Endothelial cell (in vitro differentiated cells): ENCODE measurements at places on chromosomes 5 and 9.

DNA sequence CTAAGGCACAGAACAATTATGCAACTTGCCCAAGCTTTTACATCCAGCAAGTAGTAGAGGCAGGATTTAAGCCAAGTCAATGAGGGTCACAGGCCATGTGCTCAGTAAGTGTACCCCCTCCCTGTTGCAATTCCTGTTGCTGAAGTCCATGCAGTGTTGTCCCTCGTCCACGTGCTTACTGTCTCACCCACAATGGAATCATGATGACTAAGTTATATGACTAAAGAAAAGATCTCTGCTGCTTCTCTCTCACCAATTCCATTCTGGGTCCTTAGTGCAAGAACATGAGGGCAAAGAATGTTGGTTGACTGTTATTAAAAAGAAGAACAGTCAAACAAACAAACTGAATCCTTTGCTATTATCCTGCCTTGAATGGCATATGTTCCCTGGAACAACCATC, 233.6 kb upstream of the SLC24A2 start:
- DNase-seq, result no peak

GRCh38 chr9:131087354-131087893, 8.9 kb upstream of the AIF1L start:
- DNase-seq, result no peak

GRCh38 chr5:141402553-141403243, at the start of gene PCDHGA9:
Gene PCDHGA9, plus strand, starts transcription at chr5:141402778. Its CDS starts 175 bp downstream, at chr5:141402953.
- no peak for DNase-seq

- DNase-seq, result no peak
Observed at GRCh38 chr5:6833406-6833805, 120.2 kb downstream of the TENT4A start.

- DNase-seq, result no peak
Observed at GRCh38 chr5:139226131-139226530, 28.0 kb upstream of the SIL1 start.

DNA sequence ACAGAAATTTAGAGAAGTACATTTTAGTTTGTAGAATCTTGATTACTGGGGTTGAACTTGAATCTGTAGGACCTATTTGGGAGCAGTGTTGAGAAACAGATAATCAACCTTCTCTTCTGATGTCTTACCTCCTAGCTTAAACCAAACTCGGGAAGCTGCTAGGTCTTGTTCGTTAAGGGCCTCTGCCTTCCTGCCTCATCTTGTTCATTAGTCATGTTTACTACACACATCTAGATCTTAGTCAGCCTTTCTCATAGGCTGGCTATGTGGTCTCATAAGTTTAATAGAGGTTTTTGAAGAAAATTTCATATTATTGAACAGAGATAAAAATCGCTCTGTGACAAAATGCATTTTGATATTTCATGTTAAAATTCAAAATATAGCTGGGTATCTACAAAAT, 331.0 kb upstream of the EDIL3 start:
- no peak for DNase-seq

GRCh38 chr5:38527475-38527874, 29.0 kb downstream of the LIFR start:
- DNase-seq, result no peak

DNA sequence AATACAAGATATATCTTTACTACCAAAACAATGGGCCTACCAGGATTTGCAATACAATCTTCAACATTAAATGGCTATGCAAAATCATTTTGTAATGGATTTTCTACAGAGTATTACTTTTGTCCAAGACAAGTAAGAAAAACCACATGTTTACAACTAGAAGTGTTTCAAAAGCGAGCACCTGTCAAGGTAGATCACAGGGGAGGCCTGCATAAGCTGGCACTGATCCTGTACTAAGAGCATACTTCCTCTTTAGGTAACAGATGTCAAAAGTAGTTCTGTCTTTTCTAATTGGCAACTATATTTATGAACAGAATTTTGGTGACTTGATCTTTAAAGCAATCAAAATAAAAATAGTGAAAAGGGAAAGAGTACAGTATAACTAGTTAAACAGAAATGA, 249.0 kb downstream of the MLLT3 start:
- DNase-seq, result no peak

GRCh38 chr5:56301069-56301468, 67.9 kb upstream of the ANKRD55 start:
- no peak for DNase-seq

GRCh38 chr5:98492258-98492657, 281.2 kb upstream of the RGMB start:
- no peak for DNase-seq

- DNase-seq, result peak; percentile 45
Observed at GRCh38 chr9:35903049-35903448, 3.0 kb upstream of the HRCT1 start.

GRCh38 chr5:1831677-1832313, 30.6 kb downstream of the NDUFS6 start:
- DNase-seq, result no peak

DNA sequence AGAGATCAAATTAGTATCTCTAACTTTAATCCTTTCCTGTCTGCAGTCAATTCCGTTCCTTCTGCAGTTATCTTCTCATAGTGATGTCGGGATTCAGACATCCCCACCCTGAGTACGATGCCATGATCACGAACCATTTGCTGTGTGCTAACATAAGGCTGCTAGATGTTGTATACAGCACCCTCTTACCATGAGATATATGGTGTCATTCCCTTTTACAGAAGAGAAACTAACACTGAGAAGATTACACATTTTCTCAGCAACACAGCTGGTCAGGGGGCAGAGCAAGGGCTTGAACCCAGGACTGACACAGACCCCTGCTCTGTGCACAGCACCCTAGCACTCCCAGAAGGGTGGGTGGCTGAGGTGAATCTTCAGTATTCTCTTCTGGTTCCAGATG, 46.9 kb upstream of the HSD17B4 start:
- DNase-seq, result no peak

DNA sequence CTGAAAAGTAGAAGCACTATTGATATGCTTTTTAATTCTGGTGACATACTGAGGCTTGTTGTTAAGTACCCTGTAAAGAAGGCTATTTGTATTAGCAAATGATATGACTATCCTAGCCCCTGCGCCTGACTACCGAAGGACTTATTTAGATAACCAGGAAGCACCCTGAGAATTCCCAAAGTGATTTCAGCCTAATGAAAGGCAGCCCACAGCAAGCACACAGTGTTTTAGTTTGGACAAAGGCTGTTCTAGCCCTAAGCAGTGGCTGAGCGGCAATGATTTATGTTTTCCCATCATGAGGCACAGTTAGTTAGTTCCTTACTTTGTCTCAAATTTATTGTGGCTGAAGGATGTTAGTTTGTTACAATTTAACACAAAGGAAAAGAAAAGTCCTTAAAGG, 235.3 kb downstream of the KCTD16 start:
- no peak for DNase-seq

- DNase-seq, result no peak
Observed at GRCh38 chr9:123835821-123836220, 94.1 kb downstream of the DENND1A start.

DNA sequence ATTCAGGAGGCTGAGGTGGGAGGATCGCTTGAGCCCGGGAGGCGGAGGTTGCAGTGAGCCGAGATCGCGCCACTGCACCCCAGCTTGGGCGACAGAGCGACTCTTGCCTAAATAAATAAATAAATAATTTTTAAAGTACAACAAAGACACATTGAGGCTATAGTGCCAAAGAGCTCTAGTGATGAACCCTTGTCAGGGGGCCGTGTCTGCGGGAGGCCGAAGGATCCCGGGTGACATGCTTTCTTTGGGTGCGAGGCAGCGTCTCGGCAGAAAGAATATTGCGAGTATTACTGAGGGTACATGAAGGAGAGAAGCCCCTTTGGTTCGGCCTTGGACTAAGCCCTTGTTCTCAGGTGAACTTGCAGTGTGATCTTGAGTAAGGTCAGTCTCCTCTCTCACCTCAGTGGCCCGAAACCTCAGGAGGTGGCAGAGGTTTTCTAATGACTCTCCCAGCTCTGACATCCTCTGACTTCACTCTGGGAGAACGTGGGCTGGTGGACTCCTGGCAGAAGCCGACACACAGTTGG, 397 bp upstream of the RECK start:
- no peak for DNase-seq

DNA sequence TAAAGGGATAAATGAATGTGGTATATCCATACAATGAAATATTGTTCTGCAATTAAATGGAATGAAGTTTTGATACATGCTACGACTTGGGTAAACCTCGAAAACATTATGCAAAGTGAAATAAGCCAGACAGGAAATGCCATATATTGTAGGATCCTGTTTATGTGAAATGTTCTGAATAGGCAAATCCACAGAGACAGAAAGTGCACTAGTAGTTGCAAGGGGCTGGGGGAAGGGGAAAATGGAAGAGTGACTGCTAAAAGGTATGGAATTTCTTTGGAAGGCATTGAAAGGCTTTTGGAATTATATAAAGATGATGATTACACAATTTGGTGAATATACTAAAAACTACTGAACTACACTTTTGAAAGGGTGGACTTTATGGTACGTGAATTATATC, 97.0 kb downstream of the FOXD1 start:
- no peak for DNase-seq

DNA sequence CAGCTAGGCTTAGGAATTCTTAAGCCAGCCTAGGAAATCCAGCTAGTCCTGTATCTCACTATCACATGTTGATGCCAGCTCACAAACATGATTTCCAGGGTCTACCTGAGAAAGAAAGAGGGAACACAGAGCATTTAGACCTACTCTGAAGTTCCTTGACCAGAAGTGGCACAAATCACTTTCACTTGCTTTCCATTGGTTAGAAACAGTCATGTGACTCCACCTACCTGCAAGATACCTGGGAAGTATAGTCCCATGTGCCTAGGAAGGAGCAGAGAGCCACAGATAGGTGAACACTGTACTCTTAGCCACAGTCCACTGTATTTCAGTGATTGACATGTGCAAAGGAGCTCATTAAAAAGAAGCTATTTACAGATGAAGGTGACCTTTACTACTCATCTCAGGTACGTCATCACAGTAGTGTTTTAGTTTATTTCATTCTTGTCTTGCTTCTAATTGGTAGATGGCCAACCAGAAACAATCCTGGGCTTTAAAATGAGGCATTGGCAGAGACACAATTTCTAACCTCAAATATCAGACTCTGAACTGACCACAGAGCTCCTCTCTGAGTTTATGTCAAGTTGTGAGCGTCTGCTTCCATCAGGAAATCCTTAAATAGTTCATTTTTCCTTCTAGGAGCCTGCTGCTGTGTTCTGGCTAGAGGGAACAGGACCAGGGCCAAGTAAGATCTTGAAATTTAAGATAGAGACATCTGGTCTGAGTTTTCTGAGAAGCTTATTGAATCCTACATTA, 340.7 kb downstream of the TLE4 start:
- no peak for DNase-seq

DNA sequence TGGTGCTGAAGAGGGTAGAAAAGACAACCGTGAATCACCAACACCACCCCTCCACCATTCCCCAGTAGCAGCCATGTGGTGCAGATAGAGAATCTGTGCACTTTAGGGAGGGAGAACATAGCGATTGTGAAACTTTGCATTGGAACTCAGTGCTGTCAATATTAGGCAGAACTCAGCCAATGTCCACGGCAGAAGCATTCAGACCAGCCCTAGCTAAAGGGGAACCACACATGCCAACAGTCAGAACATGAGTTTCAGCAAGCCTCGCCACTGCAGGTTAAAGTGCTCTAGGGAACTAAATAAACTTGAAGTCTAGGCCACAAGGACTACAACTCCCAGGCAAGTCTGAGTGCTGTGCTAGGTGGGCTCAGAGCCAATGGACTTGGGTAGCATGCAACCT, 38.5 kb upstream of the DEPDC1B start:
- DNase-seq, result no peak

- DNase-seq, result no peak
Observed at GRCh38 chr5:124341066-124341858, 405.2 kb downstream of the ZNF608 start.

DNA sequence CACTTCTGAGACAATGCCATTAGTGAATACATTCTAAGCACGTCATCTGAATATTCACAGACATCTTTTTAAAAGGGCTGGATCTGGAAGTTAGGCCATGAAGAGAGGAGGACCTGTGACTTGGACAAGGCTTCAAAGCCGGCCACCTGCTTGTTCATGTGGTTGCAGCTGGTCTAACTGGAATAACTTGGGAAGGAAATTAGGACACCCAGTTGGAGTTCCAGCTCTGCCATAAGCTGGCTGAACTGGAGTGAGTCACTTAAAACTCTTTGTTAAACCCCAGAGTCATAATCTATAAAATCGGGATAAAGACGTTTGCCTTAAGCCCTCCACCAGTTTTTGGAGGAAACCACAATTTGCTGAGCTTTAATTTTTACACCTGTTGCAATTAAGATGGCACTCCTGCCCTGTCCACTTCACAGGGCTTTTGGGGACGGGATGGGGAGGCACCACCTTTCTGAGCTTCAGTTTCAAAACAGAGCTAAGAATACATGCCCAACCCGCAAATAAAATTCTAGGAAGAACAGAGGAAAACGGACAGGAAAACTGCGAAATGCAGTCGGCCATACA, 536 bp upstream of the STX17 start:
- DNase-seq, result no peak

DNA sequence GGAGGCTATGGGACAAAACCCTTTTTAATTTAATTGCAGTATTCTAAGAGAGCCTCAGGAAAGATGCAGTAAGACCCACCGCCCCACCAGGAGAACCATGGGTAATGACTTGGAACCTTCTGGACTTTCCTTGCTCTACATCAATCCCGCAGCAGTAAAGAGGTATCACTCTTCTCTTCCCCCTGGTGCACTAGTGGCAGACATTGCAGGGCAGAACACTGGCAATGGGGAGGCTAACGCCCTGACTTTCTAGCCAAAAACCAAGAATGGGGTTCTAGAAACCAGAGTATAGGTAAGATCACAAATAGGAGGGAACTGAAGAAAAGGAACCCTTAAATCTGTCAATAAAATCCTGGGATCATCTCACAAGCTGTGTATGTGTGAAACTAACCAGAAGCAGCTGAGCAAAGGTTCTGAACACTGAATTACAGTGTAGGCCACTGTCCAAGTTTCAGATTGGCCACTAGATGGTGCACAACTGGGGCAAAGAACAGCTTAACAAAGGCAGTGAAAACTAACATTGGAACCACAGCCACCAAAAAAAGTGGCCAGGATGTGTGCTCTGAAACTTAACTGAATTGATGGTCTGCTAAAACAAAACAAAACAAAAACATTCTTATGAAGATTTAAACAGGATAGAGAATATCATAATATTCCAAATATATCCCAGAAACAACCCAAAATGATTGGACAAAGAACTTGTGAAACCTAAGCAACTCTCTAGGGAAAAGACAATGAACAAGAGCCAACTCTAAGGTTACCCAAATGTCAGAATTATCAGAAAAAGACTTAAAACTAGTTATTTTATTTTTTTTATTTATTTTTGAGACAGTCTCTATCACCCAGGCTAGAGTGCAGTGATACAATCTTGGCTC, 6.6 kb upstream of the FAM151B start:
- DNase-seq, result peak; percentile 27

DNA sequence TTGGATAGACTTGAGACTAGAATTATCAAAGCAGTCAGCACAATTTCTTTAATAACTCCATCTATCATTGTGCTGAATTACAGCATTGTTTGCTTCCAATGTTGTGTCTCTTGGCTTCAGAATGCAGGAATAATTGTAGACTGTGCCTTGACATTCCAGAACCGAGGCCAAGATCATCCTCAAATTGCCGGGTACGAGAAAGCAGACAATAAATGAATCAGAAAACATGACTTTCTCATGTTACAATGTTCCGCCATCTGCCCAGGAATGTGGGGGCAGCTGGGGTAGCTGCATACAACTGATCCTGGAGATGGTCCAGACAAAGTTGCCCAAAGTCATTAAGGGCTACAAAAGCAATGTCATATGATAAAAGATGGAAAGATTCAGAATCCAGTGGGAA, 206.2 kb upstream of the SGCD start:
- DNase-seq, result no peak

GRCh38 chr9:99601571-99602111, 220.0 kb upstream of the NR4A3 start:
- DNase-seq, result no peak
